ENCODE measurements at places on chromosomes 16 and 17.
A peak's percentile ranks its signal among the peaks of the same experiment; 100 is the strongest.

- DNase-seq: no peak
Measured at GRCh38 chr17:17179371-17179827, 26.7 kb downstream of the PLD6 start.

- no peak for DNase-seq
Measured at GRCh38 chr16:83171396-83171795, 544.6 kb downstream of the CDH13 start.

- DNase-seq: no peak
Measured at GRCh38 chr17:77556383-77557061, 402.0 kb upstream of the TNRC6C start.

GRCh38 chr17:67021196-67021595, 23.2 kb upstream of the CACNG1 start:
- DNase-seq: no peak

GRCh38 chr17:64133546-64134215, 3.7 kb upstream of the ERN1 start:
- DNase-seq: peak; percentile 45

DNA sequence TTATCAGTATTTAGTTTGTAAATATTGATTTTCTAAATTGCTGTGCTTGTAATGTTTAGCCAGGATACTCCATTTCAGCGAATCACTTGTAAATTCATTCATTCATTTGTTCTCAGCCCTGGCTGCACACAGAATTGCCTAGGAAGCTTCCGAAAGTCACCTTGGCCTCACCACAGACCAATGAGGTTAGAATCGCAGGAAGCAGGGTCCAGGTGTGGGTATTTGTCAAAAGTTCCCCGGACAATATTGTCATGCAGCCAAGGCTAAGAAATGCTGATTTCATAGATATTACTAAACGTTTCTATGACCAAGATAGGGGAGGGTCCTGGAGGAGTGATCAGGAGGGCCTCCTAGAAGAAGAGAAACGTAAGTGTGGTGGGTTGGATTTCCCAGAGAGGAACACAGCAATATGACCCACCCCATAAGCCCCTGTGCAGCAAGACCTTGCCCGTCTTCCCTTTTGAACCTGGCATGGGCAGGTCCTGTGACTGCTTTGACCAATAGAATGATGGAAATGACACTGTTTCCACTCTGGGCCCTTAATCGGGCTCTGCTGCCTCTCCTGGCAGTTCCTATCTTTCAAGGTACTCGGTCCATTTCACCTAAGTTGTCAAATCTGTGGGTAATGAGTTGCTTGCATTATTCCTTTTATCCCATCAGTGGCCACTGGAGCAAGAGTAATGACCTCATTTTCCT, 238.7 kb downstream of the FOXL1 start:
- DNase-seq: no peak

GRCh38 chr17:17109907-17110306, 67.7 kb downstream of the MPRIP start:
- no peak for DNase-seq

- DNase-seq: no peak
Measured at GRCh38 chr17:20066253-20066652, 57.1 kb downstream of the SPECC1 start.

All from KG1 (cell line).